ENCODE measurements at places on chromosomes 7 and 10. TPM values are rescaled to one million over a fixed set of nuclear protein-coding genes. Genes with fewer than 3 reads are reported as not detected.

Gene UBE3C
- 104 TPM for total RNA-seq

Gene GDF2
- not detected for total RNA-seq

Gene PALS2
- total RNA-seq: 14.0 TPM

Gene SFTPD
- 1.7 TPM for total RNA-seq

Gene ZNF425
- total RNA-seq: 3.9 TPM

Gene FAM237B
- not detected for total RNA-seq

Gene OGDH
- 135 TPM for total RNA-seq

Gene AGAP3
- 56.0 TPM for total RNA-seq

Gene SLC39A12
- not detected for total RNA-seq

Gene KCND2
- 0.66 TPM for total RNA-seq

Gene ANKIB1
- 41.6 TPM for total RNA-seq

Gene CLIP2
- total RNA-seq: 23.0 TPM

Gene FAM25A
- not detected for total RNA-seq

Gene ZNF316
- total RNA-seq: 22.6 TPM

Gene PNLIPRP1
- total RNA-seq: not detected

Gene SEMA3E
- total RNA-seq: 24.9 TPM

Gene LLCFC1
- not detected for total RNA-seq
